Transverse colon (tissue), 4 donors: ENCODE measurements at places on chromosomes 11 and 22. TPM values are rescaled to one million over a fixed set of nuclear protein-coding genes. Genes with fewer than 3 reads are reported as not detected.

RELA gene
- total RNA-seq = 53.5 TPM

KREMEN1 gene
- 16.7 TPM for total RNA-seq

BATF2 gene
- 12.3 TPM for total RNA-seq

KRTAP5-11 gene
- not detected for total RNA-seq

PHF5A gene
- total RNA-seq = 3.0 TPM

ALDH3B2 gene
- total RNA-seq = not detected

HIPK3 gene
- 91.5 TPM for total RNA-seq

KDM2A gene
- 137 TPM for total RNA-seq

CST6 gene
- total RNA-seq = not detected

MGAT3 gene
- 7.5 TPM for total RNA-seq

NECTIN1 gene
- 13.5 TPM for total RNA-seq

SYT13 gene
- 24.7 TPM for total RNA-seq

PVALB gene
- total RNA-seq = not detected

OR51B2 gene
- not detected for total RNA-seq

STX5 gene
- total RNA-seq = 62.5 TPM

CHRNA10 gene
- 1.2 TPM for total RNA-seq

MAPK8IP1 gene
- total RNA-seq = 11.1 TPM

ELMOD1 gene
- total RNA-seq = 0.16 TPM

ISX gene
- 38.3 TPM for total RNA-seq

SLC1A2 gene
- not detected for total RNA-seq

CHADL gene
- 5.1 TPM for total RNA-seq

TTC36 gene
- total RNA-seq = 17.9 TPM

GSC2 gene
- total RNA-seq = not detected

KCNJ5 gene
- 13.8 TPM for total RNA-seq

BDNF gene
- 0.64 TPM for total RNA-seq

NOX4 gene
- total RNA-seq = 3.0 TPM

SIRT3 gene
- total RNA-seq = 27.9 TPM

CYP2D6 gene
- 1.7 TPM for total RNA-seq

UCP3 gene
- total RNA-seq = 1.3 TPM

OR10A2 gene
- total RNA-seq = not detected

GAL3ST3 gene
- total RNA-seq = not detected

GRIA4 gene
- total RNA-seq = not detected

DENND6B gene
- 4.9 TPM for total RNA-seq

POU2AF3 gene
- 6.0 TPM for total RNA-seq

RAC2 gene
- 34.0 TPM for total RNA-seq

WNT11 gene
- total RNA-seq = 13.9 TPM

MS4A15 gene
- not detected for total RNA-seq

ABCC8 gene
- 0.40 TPM for total RNA-seq

MAJIN gene
- total RNA-seq = not detected

OR5P2 gene
- total RNA-seq = not detected

PPFIBP2 gene
- total RNA-seq = 36.0 TPM

B3GAT1 gene
- not detected for total RNA-seq

MS4A14 gene
- total RNA-seq = not detected

GLYAT gene
- not detected for total RNA-seq

FAM83F gene
- 18.7 TPM for total RNA-seq

TRIM51G gene
- total RNA-seq = not detected

APOA1 gene
- total RNA-seq = not detected

KDM4E gene
- total RNA-seq = not detected

HSPA8 gene
- total RNA-seq = 592 TPM
